ENCODE measurements at places on chromosomes 5 and 9.
A peak's percentile ranks its signal among the peaks of the same experiment; 100 is the strongest.

- DNase-seq, result no peak
Observed at GRCh38 chr5:97919719-97920118, 736.7 kb upstream of the RIOK2 start.

GRCh38 chr5:174431504-174431903 is 292.9 kb upstream of the MSX2 start:
- DNase-seq, result peak; percentile 65

- DNase-seq, result peak; percentile 51
Observed at GRCh38 chr5:132182359-132183040, 45.2 kb downstream of the P4HA2 start.

GRCh38 chr5:154345255-154345952 is 100.4 kb upstream of the SAP30L start:
- DNase-seq, result no peak

- DNase-seq, result peak; percentile 44
Observed at GRCh38 chr9:4815381-4815956, 22.7 kb downstream of the RCL1 start.

DNA sequence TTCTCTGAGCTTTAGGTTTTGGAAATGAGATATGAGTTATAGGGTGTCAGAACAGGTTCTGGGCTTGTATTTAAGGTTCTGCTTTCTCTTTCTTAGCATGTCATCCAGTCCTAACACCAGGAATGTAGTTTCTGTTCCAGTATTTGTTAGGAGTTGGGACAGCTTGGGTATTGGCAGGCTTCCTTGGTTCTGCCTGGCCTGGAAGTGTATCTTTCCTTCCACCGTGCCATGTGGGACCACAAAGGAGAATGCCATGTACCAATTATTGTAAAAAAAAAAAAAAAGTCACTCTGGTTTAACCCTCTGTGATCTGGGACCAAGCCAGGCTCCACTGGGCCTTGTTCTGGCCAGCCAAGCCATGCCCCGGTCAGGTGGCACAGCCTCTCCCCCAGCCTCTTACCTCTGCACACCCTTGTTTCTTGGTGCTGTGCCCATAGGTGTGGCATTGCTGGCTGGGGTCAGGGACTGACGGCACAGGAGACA is 47.8 kb downstream of the ARHGAP26 start:
- no peak for DNase-seq

DNA sequence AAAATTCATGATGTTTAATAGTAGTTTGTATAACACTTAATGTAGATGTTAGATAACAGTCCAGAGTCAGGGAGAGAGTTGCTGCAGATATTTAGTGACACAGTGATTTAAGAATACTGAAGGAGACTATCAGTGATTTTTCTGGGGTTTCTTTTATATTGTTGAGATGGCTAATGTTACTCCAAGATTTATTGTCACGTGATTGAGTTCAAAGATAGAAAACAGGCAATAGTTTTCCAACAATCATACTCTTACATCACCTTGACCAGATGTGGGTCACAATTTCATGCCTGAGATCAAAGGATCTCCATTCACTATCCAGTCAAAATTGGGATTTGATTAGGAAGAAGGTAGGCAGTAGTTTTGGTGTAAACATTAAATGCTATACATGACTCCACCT is 580.0 kb upstream of the ARRDC3 start:
- no peak for DNase-seq

DNA sequence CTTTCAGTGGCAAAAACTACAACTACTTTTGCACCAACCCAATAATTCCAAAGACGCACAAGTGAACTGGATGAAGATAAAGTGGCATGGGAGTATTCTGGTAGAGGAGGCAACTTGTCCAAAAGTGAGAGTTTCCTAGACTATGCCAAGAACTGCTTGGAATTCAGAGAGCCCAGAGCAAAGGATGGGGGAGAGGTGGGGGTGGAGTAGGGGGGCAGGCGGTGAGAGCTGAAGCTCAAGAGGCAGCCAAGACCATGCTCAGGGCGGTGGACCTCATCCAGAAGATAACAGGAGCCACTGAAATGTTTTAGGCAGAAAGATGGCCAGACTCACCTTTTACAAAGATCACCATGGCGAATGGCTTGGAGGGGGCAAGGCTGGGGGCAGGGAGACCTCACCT is 242.5 kb downstream of the SEC61B start:
- no peak for DNase-seq

DNA sequence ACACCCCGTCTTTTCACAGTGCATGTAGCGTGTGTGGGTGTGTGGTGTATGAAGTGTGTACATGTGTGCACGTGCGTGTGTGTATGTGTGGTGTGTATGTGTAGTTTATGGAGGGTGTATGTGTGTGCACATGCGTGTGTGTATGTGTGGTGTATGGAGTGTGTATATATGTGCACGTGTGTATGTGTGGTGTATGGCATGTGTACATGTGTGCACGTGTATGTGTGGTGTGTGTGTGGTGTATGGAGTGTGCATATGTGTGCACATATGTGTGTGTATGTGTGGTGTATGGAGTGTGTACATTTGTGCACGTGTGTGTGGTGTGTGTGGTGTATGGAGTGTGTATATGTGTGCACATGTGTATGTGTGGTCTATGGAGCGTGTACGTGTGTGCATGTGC is 13.2 kb downstream of the MYMK start:
- no peak for DNase-seq

DNA sequence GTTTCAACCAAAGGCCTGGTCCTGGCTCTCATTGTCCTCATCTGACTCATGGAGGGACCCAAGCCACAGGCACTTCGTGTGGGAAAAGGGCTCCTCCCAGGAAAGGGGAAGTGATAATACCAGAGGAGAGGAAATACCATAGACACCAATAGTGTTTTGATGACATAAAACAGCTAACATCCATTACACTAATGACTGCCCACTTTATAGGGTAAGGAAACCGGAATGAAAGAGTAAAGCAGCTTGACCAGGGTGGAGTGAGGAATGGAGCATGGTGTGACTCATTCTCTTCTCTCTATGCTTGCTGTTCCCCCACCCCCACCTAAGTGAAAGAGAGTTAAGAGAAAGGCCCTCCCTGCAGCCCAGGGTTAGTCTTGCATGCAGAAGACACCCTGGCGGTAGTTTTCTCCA is 67.4 kb upstream of the HRH2 start:
- peak; percentile 67 for DNase-seq

DNA sequence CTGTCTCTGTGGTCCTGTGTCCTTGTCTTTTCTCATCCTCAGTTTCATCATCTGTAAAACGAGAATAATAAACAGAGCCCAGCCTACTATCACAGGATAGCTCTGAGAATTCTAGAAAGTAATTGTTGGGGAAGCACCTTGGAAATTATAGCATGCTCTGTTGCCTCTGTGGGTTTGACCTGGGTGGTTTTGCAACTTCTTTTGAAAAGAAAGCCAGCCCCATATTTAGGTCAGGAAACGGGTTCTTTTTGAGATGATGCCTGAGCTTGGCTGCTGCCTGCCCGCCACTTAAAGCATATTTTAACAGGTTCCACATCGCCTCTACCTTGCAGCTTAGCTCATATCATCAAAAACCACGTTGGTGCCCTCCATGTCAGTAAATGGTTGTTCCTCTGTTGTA is 111.1 kb downstream of the TLR4 start:
- DNase-seq, result no peak

- DNase-seq, result peak; percentile 74
Observed at GRCh38 chr9:124010665-124011321, 775 bp upstream of the LHX2 start.

- no peak for DNase-seq
Observed at GRCh38 chr5:110752953-110753352, 14.1 kb downstream of the SLC25A46 start.

DNA sequence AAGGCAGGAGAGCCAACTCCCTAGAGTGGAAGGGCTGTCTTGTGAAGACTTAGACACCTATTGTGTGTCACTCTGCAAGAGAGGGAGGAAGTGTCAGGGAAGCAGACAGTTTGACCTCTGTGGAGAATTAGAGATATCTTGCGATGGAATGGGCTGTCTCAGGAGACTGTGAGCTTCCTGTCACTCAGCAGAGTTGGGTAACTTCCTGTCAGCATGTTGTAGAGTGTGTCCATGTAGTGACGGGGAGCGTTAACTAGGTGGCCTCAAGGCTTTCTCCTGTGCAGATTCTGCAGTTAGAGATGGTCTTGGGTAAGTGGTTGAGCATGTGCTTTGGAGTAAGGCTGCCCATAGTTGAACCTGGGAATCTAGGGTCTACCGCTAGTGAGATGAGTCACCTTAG is 136.5 kb downstream of the KIF4B start:
- DNase-seq, result peak; percentile 71

DNA sequence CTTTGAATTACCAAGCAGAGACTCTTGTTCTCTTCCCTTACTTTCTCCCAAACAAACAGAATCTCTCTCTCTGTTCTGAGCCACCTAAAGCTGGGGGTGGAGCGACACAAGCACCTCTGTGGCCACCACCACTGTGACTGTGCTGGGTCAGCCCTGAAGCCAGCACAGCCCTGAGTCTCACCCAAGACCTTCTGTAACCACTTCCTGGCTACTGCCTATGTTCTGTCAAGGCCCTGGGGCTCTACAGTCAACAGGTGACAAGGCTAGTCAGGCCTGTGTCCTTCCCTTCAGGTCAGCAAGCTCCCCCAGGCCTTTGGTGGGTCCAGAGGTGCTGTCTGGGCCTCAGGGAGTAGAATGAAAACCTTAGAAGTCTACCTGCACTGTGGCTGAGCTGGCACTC is 26.1 kb upstream of the SLC28A3 start:
- DNase-seq, result no peak
